NCI-H2029 treated with DMSO at 0.1 percent for 48 hours (cell line): ENCODE measurements at places on chromosomes 2 and 18.

GRCh38 chr18:77157312-77157711, 24.7 kb upstream of the MBP start:
- no peak for DNase-seq

DNA sequence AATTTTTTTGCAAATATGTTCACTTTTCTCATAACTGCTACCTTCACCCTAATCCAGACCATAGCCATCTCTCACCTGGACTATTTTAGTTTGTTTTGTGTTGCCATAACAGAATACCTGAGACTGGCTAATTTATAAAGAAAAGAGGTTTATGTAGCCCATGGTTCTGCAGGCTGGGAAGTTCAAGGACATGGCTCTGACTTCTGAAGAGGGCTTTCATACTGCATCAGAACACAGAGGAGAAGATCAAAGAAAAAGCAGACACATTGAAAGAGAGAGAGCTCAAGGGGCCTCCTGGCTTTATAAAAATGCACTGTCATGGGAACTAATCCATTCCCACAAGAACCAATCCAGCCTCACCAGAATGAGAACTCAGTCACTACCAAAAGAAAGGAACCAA, 25.0 kb upstream of the DDX18 start:
- no peak for DNase-seq

DNA sequence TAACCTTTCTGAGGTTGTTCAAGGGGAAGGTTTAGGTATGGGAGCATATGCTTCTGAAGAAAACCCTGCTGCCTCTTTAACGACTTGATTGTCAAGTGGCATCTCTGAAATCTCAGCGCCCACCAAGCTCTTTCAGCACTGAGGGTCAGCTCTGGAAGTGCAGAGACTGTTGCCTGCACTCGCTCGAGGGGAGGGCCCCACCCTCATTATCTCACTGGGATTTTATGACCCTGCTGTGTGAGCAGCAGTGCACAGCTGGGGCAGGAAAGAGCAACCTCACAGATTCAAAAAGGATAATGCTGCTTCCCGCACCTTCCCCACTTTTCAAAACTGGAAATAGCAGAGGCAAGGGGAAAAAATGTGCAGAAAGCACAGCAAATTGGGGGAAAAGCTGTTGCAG, 56.9 kb upstream of the SPRED2 start:
- DNase-seq: no peak

DNA sequence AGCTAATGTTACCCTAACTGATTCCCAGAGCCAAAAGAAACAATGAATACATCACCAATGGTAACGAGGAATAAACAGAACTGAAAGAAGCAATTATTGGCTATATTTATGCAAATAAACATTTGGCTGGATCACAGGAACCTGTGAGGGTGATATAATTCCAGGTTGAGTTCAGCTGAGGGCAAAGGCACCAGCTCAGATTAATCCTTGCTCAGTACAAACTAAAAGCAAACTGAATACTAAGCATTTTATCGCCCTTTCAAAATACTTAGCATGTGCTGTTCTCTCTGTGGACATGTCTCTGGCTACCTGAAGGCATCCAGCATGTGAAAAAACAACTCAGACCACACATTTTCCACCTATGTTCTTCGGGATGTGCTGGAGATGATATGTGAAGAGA, 791.7 kb downstream of the METTL4 start:
- DNase-seq: no peak

DNA sequence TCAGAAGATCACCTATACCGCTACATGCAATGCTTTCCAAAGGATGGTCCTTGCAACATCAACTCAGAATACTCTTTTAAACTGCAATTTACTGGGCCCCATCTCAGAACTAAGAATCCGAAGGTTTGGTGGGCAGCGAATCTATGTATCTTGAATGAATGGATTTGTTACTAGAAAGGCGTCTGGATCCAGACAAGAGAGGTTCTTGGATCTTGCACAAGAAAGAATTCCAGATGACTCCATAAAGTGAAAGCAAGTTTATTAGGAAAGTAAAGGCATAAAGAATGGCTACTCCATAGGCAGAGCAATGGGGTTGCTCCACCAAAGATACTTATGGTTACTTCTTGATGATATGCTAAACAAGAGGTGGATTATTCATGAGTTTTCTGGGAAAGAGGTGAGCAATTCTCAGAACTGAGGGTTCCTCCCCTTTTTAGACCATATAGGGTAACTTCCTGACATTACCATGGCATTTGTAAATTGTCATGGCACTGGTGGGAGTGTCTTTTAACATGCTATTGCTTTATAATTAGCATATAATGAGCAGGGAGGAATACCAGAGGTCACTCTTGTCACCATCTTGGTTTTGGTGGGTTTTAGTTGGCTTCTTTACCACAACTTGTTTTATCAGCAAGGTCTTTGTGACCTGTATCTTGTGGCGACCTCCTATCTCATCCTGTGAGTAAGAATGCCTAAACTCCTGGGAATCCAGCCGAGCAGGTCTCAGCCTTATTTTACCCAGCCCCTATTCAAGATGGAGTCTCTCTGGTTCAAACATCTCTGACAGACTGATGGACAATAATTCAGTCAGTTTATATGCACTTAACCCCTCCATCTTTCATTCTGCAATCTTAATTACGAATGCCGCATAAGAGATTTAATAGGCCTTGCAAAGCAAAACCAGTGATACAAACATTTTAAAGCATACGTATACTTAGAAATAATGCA, 7.5 kb upstream of the RMDN2 start:
- DNase-seq: no peak

- DNase-seq: no peak
These were observed 276.4 kb downstream of the CDCA7 start for GRCh38 chr2:173631127-173631460.

DNA sequence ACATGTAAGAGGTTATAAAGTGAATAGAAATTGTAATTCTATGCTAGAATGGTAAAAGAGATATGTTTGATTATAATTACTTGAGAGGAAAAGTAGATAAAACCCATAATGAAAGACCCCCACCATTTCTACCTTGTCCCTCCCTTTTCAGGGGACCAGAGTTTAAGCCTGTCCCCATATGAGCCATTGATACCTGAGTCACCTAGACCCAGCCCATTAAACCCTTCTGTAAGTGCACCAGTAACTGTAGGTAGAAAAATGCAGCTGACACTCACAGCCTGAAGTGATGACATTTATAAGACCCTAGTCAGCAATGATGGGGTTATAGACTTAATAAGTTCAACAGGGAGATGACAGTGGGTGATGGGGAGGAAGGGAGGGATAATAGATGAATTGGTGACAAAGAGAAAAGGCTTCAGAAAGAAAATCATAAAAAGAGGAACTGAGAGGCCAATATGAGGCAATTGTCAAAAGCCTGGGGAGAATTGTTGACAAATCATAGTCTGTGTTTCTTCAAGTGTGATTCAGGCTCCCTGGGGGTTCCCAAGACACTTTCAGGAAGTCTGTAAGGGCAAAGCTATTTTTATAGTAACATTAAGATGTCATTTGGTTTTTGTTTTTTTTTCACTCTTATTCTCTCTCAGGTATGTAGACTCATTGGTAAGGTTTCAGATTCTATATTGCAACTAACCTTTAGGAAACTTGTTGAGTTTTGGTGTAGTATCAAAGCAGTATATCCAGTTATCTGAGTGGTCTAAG, 544.2 kb downstream of the SATB2 start:
- no peak for DNase-seq

DNA sequence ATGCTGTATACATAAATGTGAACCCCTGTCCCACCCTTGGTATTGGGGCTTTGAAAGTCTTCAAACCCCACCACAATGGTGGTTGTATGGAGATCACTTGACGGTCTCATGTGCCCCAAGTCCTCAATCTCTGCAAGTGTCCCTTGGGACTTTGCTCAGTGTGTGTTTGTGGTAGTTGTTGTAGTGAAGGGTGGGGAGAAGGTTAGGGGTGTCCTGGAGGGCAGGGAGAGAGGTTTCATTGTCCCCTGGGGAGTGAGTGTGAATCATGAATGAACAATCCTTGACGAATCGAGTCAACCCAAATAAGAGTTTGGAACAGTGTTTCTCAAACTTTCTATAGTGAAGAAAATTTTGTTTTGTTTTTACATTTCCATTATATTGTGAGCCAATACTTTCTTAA, 28.1 kb downstream of the COL4A3 start:
- no peak for DNase-seq

DNA sequence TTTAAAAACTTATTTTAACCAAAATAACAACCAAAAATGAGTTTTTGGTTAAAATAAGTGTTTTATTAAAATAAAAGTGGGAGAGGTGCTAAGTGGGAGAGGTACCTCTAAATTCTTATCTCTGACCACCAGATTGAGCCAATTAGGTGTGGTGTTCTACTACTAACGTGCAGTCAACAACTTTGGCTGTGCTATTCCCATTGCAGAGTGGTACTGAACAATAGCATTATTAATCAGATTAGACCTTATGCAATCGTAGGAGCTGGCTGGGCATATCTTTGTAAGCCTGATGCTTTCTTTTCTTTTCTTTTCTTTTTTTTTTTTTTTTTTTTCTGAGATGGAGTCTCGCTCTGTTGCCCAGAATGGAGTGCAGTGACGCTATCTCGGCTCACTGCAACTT, 38.9 kb downstream of the RAB27B start:
- DNase-seq: no peak

DNA sequence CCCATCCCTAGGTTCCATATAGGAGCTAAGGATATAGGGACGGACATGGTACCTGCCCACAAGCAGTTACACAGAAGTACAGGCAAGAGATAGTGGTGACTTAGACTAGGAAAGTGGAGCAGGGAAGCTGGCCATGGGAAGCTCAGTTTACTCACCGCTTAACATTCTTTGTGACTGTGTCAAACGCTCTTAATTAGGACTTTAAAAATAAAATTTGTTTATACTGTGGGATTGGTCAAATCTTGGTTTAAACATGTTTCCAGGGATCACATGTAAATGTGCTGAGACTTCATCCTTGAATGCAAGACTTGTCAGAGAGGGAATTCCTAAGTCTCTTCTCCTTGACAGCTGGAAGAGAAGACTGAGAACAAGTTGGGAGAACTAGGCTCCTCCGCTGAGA, 107.3 kb downstream of the MTCL1 start:
- DNase-seq: no peak

GRCh38 chr2:49288113-49288705, 133.9 kb upstream of the FSHR start:
- no peak for DNase-seq

GRCh38 chr2:31933066-31933465, 77.7 kb downstream of the MEMO1 start:
- no peak for DNase-seq

- DNase-seq: no peak
These were observed 166.2 kb downstream of the TGIF1 start for GRCh38 chr18:3616142-3616541.

DNA sequence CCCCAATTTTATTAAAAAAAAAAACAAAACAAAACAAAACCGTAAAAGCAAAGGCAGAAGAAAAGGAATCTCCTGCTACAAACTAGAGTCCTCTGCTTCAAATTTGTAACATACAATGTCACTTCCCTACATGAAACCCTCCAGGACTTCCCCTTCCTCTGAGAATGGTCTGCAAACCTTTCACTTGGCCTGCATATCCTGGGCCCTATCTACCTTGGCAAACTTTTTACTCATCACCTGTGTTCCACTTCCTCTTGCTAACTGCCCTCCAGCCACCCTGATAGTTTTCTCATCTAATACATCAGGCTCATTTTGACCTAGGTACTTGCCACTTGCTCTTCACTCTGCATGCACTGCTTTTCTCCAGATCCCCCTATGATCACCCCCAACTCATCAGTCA, 255.5 kb downstream of the ETAA1 start:
- no peak for DNase-seq

DNA sequence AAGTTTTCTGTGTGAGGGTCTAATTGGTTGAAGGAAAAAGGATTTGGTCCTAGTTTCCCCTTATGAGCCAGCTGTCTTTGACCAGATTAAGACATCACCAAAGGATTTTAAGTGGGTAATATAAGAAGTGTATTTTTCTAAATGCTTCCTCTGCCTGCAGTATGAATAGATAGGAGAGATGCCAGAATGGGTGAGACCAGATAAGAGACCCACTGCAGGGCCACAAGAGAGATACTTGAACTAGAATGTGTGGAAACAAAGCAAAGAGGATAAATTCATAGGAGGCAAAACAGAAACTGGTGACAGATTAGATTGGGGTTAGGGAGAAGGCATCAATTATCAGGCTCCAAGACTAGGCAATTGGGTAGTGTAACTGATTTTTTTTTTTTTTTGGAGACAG, 1.1 kb upstream of the HDHD2 start:
- no peak for DNase-seq

GRCh38 chr2:234363011-234363487, 133.8 kb downstream of the ARL4C start:
- no peak for DNase-seq

DNA sequence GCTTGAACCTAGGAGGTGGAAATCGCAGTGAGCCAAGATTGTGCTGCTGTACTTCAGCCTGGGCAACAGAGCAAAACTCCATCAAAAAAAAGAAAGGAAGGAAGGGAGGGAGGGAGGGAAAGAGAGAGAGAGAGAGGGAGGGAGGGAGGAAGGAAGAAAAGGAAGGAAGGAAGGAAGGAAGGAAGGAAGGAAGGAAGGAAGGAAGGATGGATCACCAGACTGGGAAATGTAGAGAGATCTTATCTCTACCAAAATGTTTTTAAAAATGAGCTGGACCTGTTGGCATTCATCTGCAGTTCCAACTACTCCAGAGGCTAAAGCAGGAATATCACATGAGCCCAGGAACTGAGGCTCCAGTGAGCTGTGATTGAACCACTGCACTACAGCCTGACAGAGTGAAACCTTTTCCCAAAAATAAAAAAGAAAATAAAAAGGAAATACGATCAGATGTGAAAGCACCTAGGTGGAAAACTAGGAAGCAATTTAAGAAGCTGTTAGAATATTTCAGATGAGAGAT, 239.4 kb downstream of the CDH7 start:
- DNase-seq: no peak

DNA sequence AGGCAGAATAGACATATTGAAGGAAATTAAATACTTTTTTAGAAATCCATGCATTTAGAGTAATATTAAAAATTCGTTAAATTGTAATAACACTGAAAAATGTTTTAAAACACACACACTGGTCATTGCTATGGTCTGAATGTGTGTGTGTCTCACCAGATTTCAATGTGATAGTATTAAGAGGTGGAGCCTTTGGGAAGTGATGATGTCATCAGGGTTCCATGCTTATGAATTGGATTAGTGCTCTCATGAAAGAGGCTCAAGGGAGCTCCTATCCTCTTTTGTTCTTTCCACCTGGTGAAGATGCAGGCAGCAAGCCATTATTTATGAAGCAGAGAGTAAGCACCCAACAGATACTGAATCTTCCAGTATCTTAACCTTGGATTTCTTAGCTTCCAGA, 441.8 kb downstream of the CDH2 start:
- DNase-seq: no peak

- no peak for DNase-seq
These were observed 7.3 kb downstream of the NBEAL1 start for GRCh38 chr2:203021991-203022390.
